Karpas-422 (cell line): ENCODE measurements at places on chromosomes 3 and 15.

DNA sequence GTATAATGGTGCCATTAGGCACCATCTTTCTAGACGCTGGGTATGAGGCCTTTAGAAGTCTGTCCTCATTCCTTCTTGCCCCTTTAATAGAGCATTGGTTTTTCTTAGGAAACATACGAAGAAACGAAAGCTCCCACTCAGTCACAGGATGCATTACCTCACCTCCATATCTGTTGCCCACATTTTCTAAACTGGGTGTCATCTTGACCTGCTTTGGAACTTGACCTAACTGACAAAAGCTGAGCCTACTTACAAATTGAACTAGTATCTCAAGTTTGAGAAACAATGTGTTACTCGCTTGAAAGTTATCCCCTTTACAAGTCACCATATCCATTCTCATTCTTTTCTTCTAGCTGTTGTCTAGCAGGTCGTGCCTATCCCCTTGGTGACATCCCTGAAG is 102.7 kb downstream of the VPS8 start:
- DNase-seq: no peak

- no peak for DNase-seq
Observed at GRCh38 chr3:101829437-101829830, 19.9 kb upstream of the NFKBIZ start.

DNA sequence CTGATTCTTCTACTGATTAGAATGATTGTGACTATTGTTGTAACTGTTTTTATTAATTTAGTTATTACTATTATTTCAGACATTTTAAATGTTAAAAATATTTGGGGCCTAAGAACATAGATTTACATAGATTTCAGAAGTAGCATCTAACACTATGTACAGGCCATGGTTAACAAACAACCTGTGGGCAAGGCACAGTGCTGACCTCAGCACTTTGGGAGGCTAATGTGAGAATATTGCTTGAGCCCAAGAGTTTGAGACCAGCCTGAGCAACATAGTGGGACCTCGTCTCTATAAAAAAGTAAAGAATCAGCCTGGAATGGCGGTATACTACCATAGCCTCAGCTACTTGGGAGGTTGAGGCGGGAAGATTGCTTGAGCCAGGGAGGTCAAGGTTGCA is 69.1 kb upstream of the CNTN4 start:
- no peak for DNase-seq

- no peak for DNase-seq
Observed at GRCh38 chr15:85905751-85906450, 111.2 kb upstream of the KLHL25 start.

GRCh38 chr3:160044121-160044520 is 55.5 kb downstream of the IL12A start:
- no peak for DNase-seq

DNA sequence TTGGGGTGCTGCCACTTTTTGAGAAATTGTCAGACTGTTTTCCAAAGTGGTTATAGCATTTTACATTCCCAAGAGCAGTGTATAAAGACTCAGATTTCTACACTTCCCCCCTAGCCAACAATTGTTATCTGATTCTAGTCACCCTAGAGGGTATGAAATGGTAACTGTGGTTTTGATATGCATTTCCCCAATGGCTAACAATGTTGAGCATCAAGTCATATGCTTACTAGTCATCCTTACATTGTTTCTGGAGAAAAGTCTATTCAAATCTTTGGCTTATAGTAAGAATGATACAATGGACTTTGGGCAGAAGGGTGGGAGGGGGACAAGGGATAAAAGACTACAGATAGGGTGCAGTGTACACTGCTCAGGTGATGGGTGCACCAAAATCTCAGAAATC is 73.3 kb downstream of the CSNK1G1 start:
- no peak for DNase-seq

DNA sequence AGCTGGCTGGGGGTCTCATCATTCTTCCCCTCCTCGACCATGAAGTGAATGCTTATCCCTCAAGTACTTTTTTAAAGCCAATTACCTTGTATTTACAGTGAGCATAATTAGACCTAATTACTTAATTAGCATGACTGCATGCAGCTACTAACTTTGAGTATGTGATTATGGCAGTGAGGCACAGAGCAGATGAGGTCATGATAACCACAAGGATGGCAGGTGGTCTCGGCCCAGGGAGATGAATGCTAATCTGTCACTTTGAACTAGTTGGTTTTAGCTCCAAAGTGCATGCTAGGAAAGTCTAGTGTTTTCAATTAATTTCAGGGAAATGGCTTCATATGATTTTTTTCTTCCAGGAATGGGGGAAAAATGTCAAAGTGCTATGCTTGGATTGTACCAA is 233.8 kb downstream of the NTRK3 start:
- DNase-seq: no peak

DNA sequence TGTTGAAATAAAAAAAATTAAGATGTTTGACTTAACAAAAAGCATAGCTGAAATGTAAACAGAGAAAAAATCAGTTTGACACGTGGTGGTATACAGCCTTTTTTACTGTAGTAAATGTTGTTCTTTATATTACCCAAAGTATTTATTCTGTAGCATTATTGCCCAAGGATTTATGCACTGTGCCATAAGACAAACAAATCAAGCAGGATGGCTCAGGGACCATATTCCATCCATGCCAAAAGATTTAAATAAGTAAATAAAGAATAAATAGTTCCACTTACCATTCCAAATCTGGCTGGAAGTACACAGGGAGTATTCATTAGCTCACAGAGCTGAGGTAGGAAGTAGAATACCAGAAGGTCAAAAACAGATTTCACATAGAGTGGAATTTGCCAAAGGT is 666.7 kb upstream of the CADM2 start:
- DNase-seq: no peak

DNA sequence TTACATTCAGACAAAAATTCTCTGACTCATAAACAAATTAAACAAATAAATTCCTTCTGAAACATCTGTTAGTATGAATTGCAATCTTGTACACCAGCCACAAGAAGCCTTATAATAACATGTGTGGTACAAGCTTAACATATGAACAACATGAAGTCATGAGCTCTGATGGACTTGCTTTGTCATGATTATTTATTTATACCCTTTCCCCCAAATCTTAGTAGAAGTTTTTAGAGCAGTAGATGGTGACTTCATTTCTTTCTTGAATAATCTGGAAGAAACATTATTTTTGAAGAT is 633.4 kb downstream of the EPHA3 start:
- no peak for DNase-seq

GRCh38 chr3:171176244-171176933 is 149.9 kb upstream of the SLC2A2 start:
- no peak for DNase-seq

GRCh38 chr3:104591776-104592175 is 774.9 kb upstream of the ALCAM start:
- no peak for DNase-seq

DNA sequence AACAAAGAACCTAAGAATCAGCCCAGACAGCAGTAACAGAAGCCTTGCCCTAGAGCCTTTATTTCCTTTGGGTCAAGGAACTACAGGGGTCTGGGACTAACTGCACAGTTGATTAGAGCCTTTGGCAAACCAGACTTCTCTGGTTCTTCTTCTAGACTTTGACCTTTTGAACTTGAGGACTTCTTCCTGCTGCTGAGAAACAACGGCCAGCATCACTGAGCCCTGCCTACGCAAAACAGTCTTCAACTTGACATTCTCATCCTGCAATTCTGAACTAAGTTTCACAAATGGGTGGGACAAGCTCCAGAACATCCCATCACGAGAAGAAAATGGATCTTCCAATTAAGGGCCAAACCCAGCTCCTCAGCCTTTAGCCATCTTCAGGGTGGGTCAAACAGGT is 31.4 kb downstream of the CMTM6 start:
- DNase-seq: no peak

DNA sequence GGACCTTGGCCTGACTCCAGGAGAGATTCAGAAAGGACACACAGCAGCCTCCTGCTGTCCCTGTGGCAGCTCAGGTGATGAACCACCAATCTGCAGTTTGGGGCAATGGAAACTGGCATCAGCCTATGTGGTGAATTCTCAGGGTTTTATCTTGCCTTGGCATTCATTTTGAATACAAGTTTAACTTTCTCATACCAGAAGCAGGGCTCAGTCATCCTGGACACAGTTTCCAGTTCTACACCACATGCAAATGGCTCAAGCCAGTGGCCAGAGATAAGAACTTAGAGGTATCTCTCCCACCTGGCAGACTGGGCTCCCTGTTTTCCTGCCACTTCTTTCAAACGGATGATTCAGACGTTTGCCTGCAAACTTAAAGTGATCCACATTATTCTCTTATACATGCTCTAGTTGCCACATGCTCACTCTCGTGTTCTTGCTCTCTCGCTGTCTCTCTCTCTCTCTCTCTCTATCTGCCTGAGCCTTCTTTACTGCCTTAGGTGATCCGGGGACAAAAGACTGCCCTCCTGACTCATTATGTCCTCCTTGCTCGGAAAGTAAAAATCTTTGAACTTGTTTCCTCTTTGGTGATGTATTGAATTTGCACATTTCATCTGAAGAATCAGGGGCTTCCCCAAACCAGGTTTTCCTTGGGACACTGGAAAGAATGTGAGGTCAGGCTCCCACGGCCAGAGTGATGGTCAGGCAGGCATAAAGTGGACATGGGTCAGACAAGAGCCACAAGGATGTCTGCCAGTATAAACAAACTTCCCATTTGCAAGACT is 99.6 kb upstream of the STT3B start:
- no peak for DNase-seq

GRCh38 chr3:51338632-51339031 is 46.5 kb upstream of the MANF start:
- DNase-seq: no peak

DNA sequence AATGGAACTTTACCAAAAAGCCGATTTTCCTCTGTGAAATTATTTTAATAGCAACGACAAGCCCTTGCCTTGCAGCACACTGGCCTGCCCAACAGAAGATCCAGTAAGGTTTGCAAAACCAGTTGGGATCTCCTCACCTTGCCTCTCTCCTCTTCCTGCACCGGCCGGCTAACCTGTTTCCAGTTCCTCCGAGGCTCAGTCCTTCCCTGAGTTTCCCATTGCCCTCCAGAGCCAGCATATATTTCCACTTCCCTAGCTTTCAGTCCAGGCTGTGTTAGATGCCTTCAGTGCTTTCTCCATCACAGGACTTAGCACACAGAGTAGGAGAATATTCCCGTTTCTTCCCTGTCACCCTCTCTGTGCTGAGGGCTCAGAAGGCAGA is 60.3 kb downstream of the NOX5 start:
- no peak for DNase-seq

- no peak for DNase-seq
Observed at GRCh38 chr15:62647202-62647842, 395.2 kb upstream of the TPM1 start.

DNA sequence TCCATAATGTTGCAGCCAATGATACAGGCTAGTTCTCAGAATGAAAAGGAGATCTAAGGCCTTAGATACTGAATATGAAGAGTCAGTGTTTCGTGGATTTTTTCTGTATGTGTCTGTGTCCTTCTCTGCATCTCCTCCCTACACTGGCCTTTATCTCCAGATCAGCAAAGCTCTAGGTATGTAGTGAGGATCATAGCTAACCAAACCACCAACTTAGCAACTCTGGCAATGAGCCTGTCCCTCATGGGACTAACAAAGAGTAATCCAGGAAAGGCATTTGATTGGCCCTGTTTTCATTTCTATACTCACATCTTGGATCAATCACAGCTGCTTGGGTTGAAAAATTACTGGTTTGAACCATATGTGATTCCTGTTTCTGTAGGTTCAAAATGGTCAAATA is 18.6 kb upstream of the CNTN3 start:
- no peak for DNase-seq

GRCh38 chr3:64832098-64832497 is 144.3 kb upstream of the ADAMTS9 start:
- no peak for DNase-seq

- no peak for DNase-seq
Observed at GRCh38 chr15:95814908-95815307, 515.6 kb upstream of the NR2F2 start.

DNA sequence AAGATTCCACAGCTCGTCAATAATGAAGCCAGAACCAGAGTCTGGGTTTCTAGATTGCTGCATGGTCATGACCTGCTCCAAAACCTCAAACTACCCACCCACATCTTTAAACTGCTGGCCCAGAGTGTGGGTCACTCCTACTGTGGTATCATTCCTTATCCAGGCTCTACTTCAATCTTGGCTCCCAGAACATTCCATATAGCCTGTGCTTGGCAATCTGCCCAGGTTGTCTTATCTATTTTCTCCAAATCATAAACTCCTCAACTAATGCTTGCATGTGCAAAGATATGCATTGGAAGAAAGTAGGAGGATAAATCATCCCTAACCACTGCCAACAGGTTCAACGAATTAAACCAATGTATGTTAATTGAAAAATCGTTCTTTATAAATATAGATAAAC is 169.7 kb downstream of the ANXA2 start:
- DNase-seq: no peak

GRCh38 chr15:73982222-73982962 is 9.7 kb downstream of the STOML1 start:
- DNase-seq: no peak

DNA sequence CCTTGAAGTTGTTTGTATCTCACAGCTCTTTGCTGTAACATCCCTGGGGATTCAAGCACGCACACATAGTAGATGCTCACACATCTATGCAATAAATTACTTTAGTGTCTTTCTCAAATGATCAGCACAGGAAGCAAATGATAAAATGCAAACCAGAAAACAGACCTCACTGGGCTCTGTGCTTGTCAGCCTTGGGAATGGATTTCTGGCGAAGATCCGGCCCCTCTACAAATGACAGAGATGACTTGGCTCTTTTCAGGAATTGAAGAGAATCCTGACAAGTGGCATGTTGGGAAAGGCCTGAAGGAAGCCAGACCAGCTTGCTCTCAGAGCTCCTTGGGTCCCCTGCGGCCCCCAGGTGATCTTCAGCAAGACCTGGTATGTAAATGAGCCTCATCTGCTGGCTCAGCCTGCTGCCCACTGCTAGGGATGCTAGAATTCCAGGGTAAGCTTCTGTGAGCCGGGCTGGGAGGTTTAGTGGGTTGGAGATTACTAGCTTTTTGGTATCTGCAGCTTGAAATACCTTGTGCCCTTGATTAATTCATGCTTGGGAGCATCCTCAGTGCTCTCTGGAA is 54.1 kb downstream of the LPP start:
- peak; percentile 55 for DNase-seq

- peak; percentile 54 for DNase-seq
Observed at GRCh38 chr3:69014022-69014580, 617 bp upstream of the EOGT start.

DNA sequence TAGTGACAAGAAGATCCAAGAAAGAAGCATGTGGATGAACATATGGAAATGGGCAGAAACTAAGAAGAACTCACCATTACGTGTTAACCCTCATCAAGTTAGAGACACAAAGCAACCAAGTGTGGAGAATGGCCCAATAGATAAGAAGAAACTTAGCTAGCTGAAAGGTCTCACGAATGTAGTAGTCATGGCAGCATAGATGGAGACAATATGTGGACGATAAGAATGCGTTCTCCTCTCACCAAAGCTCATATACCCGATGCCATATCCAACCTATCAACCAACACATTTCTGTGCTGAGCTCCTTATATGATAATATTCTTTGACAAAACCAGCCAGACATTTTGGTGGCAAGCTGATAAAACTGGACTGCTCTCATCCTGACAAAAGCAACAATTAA is 15.1 kb upstream of the CLDN1 start:
- DNase-seq: no peak

GRCh38 chr3:23324745-23325144 is 121.6 kb downstream of the UBE2E2 start:
- no peak for DNase-seq
